Right kidney (tissue), 9 donors: ENCODE measurements at places on chromosomes 7 and 10.

DNA sequence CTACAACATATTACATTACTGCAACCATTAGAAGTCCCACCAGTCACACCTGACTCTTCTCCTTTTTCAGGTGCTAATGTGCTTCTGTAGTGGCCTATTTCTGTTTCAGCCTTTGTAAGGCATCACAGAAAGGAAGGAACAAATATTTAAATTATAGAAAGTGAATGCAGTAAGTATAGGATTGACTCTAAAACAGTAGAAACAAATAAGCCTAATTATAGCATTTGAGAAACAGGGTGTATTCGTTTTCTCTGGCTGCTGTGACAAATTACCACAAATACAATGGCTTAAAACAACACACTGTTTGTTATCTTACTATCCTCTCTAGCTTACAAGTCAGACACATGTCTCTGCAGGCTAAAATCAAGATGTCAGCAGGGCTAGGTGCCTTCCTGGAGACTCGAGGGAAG lies 69.4 kb downstream of the CCSER2 start:
- DNase-seq = no peak

- no peak for DNase-seq
Measured at GRCh38 chr10:25028711-25029110, 12.3 kb downstream of the THNSL1 start.

GRCh38 chr7:23685731-23686130 lies 5.7 kb downstream of the FAM221A start:
- DNase-seq = no peak

DNA sequence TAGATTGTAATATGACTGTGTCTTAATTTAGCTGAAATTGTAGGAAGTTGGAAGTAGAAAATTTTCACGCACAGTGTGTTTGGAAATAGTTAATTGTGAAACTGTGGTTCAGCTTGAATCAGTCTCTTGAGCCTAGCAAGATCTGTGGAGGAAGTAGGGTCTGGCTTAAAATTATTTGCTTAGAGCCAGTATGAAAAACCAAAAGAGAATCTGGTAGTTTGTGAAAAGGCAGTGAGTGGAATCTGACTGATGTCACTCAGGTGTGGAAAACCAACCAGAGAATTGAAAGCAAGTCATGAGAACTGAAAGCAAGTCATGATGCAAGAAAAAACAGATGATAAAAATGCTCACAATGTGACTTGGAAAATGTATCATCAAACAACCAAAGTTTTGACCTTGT lies 11.5 kb downstream of the LIPJ start:
- DNase-seq = no peak

- no peak for DNase-seq
Measured at GRCh38 chr7:6338551-6339274, 66.3 kb upstream of the CYTH3 start.
